ENCODE measurements at places on chromosomes 1 and 21. TPM values are rescaled to one million over a fixed set of nuclear protein-coding genes. Genes with fewer than 3 reads are reported as not detected.

Gene TMEM82
- total RNA-seq, result not detected

Gene OR2T29
- not detected for total RNA-seq

Gene CACNA1S
- 0.01 TPM for total RNA-seq

Gene MATN1
- total RNA-seq, result 0.10 TPM

Gene DENND2C
- total RNA-seq, result 0.41 TPM

Gene FYB2
- not detected for total RNA-seq

Gene NGF
- total RNA-seq, result 4.2 TPM

Gene ATF3
- total RNA-seq, result 39.8 TPM

Gene RWDD3
- 10.5 TPM for total RNA-seq

Gene IFNLR1
- 1.0 TPM for total RNA-seq

Gene TMPRSS3
- total RNA-seq, result 0.38 TPM

Gene CRABP2
- total RNA-seq, result 11.6 TPM

Gene MRTO4
- total RNA-seq, result 77.6 TPM

Gene SKI
- total RNA-seq, result 23.1 TPM

Gene PPFIA4
- 0.40 TPM for total RNA-seq

Gene S1PR1
- 0.05 TPM for total RNA-seq

Gene CLCA1
- not detected for total RNA-seq

Gene GPR161
- 9.2 TPM for total RNA-seq

Gene HMCN1
- 0.03 TPM for total RNA-seq

Gene GPA33
- not detected for total RNA-seq

Gene GSTM4
- 9.5 TPM for total RNA-seq

Gene CCDC27
- total RNA-seq, result not detected
